ENCODE measurements at places on chromosomes 2 and 18.

GRCh38 chr18:10094154-10094553, 180.3 kb downstream of the VAPA start:
- no peak for DNase-seq

GRCh38 chr2:55140316-55141219, 90.3 kb upstream of the RTN4 start:
- DNase-seq, result no peak

- DNase-seq, result no peak
Observed at GRCh38 chr2:72361521-72361920, 213.9 kb upstream of the CYP26B1 start.

- DNase-seq, result no peak
Observed at GRCh38 chr2:42321452-42322064, 39.5 kb downstream of the COX7A2L start.

GRCh38 chr2:138633049-138633448, 131.5 kb downstream of the SPOPL start:
- DNase-seq, result no peak

- DNase-seq, result no peak
Observed at GRCh38 chr2:218063486-218063885, 5.6 kb upstream of the RUFY4 start.

GRCh38 chr18:76476665-76477561, 18.1 kb downstream of the ZNF516 start:
- DNase-seq, result no peak

DNA sequence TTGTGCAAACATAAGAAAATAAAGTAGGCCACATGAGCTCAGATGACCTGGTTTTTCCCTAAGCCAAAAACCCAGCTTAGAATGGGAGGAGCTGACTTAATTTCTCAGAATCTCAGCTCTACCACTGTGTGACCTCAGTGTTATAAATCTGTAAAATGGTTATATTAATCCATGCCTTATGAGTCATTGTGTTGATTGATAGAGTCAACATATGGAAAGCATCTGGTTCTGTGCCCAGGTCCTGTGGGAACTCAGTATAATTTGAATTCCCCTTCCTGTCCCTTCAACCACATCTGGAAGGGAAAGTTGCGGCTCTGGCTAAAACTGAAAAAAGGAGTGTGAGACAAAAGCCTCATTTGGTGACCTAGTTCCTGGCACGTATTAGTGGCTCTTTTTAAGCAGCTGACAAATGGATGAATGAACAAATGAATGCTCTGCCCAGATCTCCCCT, 25.7 kb downstream of the TMEM177 start:
- no peak for DNase-seq

DNA sequence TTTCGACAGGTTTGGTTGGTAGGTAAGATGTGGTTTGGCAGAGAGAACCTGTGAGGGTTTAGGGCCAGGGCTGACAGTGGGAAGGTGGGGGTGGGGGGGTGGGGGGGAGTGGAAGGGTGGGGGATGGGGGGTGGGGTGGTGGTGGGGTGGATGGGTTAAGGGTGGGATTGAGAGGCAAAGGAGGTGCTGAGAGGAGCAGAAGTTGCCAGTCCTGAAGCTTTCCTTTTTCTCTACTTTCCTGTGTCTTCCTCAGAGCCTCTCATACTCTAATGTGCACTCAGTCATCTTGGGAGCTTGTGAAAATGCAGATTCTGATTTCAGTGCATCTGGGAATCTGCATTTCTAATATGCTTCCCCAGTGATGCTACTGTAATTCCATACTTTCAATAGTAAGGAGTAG, 21.0 kb downstream of the MAP4K4 start:
- no peak for DNase-seq

- DNase-seq, result no peak
Observed at GRCh38 chr2:184735611-184736010, 137.3 kb downstream of the ZNF804A start.

DNA sequence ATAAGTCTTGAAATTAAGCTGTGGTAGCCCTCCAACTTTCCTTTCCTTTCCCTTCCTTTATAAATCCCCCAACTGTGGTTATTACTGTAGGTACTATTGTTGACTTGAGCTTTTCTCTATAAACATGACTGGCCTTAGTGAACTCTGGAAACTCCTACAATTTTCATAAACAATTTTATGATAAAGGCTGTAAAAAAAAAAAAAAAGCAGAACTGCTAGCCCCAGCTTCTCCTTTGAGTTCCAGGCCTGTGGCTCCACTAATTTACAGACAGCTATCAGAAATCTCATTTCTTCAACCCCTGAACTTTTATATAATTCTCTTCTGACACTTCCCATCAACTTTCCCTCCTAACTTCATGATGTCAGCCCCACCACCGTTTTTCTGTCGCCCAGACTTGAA, 174.3 kb downstream of the IKZF2 start:
- no peak for DNase-seq

GRCh38 chr2:96248624-96249023, 17.2 kb downstream of the TMEM127 start:
- DNase-seq, result no peak

DNA sequence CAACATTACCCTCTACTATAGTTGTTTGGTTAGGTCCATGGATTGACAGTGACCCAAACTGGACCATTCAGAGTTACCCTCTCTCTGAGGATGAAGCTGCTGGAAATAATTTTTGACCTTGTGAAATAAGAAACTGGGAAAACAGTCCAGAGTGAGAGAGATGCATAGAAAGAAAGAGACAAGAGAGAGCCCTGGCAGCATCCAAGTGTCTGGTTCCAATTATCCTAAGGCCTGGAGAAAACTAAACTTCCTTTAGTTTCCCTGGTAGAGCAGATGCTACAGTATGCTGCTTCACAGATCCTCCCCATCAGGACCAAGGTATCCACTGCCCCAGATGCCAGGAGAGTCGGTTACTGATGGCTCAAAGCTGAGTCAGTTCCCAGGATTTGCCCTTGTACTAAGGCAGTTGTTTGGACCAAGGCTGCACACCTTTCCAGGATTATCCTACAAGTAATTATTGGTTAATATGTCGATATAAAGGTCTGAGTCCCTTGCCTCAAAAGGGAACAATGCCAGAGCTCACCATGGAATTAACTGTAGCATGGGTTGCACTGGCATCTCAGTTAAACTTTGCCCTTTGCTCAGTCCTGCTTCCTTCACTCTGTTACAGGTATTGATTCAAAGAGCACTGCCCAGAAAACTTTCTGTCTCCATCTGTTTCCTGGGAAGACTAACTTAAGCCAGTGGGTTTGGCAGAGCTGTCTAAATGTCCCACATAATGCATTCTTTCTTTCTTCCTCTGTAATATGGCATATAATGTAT, 14.6 kb upstream of the CHN1 start:
- no peak for DNase-seq

GRCh38 chr2:225274751-225275150, 124.8 kb upstream of the NYAP2 start:
- DNase-seq, result no peak

- no peak for DNase-seq
Observed at GRCh38 chr2:13002536-13003331, 286.0 kb downstream of the TRIB2 start.

DNA sequence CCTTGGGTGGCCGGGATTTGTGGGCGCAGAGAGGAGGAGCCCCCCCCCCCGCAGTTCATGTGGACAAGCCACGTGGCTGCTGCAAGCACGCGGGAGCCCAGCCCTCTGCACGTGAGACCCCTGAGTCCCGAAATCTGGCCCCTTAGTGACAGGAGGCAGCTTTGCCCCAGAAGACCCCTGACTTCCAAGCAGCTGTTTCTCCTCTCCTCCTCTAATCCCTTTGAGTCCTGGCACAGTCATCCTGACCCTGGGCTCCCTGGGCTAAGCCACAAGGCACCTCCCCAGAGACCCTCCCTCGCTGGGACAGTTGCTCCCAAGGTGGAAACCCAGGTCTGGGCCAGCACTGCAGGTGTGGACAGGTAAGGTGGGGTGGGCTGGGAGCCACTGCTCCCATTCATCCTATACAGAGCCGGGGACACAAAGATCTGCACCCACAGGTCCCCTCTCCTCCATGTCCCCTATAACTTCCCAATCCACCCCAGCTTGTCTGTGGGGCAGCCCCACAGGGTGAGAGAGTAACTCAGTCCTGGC, 923 bp downstream of the TEKT4 start:
- DNase-seq, result no peak

- DNase-seq, result peak; percentile 67
Observed at GRCh38 chr18:3603421-3604234, 153.7 kb downstream of the TGIF1 start.

- DNase-seq, result no peak
Observed at GRCh38 chr2:26169681-26170414, 3.0 kb upstream of the GAREM2 start.

GRCh38 chr2:129502781-129503180, 476.7 kb upstream of the RAB6C start:
- DNase-seq, result no peak

DNA sequence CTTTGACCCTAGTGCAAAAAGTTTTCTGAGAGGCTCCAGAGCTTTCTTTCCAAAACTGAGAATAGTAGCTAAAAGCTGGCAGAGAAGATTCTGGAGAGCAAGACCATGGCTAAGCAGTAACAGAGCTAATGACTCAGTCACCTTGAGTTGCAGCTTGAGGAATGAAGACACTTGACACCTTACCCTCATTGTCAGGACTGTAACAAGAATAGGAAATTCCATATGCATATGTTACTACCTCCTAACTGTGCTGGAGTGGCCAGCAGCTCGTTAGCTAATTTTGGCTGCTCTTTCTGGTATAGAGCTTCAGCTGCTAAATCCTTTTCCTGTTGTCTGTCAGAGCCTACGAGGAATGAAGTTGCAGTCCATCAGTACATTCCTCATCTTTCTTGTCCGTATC, 68.6 kb upstream of the LHCGR start:
- no peak for DNase-seq

GRCh38 chr2:34353509-34354113, 754.5 kb upstream of the FAM98A start:
- DNase-seq, result no peak

- no peak for DNase-seq
Observed at GRCh38 chr2:180829836-180830235, 150.6 kb upstream of the UBE2E3 start.

- no peak for DNase-seq
Observed at GRCh38 chr2:160425434-160426151, 68.0 kb downstream of the RBMS1 start.

DNA sequence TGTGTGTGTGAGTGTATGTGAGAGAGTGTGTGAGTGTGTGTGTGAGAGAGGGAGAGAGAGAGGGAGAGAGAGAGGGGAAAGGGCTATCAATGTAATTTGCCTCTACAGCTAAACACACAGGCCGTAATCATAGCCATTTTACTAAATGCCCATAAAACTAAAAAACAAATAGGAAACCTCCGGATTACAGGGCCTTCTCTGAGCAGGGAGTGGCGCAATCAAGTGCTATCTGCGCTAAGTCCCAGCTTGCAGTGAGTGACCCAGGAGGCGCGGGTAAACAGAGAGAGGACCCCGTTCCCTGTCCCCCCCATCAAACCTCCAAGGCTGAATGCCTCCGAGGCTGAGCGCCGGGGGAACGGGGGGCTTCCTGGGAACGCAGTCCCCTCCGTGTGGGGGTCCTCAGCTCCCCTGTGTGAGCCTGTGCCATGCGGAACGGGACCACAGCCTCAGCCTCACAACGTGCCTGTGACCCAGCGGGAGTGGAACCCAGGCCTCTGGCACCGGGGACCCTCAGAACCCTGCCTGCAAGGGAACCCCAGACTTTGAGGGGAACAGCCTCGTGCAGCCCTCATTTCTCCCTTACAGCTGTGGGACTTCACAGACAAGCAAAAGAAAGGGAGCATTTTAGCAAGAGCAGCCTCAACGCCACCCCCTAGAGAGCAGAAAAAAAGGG, 54.7 kb upstream of the ID2 start:
- no peak for DNase-seq

DNA sequence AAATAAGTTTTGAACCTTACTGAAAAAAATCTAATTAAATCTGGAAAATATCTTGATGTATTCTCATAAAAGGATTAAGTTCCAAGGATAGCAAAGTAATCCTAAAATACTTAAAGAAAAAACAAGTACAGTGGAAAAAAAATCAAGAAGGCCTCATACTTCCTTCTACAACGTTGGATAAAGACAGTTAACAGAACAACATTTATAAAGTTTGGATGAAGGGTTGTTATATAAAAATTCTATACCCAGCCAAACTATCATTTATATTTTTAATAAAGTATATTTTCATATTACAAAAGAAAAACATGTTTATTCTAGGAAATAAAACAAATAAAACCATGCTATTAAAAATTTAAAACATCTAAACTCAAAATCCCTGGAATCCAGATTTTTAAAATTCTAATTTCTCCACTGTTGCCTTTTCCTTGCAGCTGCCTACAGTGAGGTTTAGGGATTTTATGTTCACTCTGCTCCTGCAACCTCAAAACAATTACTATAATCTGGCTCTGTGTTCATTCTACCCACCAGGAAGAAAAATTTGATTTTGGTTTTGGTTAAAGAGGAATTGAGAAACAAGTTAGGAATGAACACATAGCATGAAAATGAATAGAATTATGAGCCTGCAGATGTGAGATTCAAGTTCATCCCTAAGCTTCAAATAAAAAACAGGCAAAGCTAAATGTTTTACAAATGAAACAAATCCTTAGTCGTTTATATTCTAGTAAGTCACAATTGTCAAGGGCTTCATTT, 142.8 kb downstream of the LPIN1 start:
- no peak for DNase-seq

DNA sequence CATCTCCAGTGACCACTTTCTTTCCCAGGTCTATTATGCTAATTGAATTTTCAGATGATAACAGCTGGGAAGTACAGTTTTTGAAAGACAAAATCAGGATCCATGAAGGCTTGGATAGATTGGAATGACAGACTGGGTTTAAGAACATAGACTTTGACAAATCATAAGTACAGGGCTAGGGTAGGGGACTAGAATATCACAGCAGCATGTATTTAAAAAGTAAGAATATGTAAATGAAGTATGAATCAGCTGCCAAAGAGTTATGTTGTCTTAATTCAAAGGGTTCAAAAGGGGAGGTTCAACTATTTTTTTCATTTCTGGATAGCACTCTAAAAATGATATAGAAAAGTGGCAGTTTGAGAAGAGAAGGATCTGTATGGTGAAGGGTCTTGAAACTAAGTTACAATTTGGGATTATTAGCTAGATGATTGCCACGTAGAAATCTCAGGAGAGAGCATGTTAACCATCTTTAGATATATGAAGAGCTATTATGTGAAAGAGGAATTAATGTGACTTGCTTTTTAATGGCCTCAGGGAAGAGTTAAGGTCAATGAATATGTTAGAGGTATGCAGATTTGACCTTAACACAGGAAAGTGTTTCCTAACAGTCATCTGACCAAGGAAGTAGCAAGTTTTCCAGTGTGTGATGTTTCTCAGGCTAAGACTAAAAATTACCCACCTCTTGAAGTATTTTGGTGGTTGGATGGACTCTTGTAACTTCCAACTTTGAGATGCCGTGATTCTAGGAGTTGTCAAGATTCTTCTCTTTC, 81.7 kb downstream of the TMEM185B start:
- DNase-seq, result no peak

DNA sequence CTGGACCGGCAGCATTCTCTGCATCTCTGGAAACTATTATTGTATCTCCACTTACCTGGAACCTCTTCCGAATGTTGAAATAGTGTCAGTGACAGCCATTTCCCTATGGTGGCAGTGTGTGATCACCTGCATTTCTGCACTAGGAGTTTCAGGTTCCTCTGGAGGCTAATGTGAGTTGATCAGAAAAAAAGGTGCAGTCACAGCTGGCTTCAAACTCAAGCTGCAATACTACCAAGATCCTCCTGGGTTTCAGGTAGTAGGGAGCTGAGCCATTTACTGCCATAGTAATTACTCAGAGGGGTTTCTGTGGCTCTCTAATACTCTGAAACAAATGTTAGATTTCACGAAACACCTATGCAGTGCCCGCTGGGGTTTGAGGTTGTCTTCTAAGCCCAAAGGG, 183.5 kb upstream of the OSR1 start:
- no peak for DNase-seq

All from right forelimb (tissue), 1 donor.